Esophagus muscularis mucosa (tissue), 4 donors: ENCODE measurements at places on chromosomes 1 and 21. TPM values are rescaled to one million over a fixed set of nuclear protein-coding genes. Genes with fewer than 3 reads are reported as not detected.

DNA sequence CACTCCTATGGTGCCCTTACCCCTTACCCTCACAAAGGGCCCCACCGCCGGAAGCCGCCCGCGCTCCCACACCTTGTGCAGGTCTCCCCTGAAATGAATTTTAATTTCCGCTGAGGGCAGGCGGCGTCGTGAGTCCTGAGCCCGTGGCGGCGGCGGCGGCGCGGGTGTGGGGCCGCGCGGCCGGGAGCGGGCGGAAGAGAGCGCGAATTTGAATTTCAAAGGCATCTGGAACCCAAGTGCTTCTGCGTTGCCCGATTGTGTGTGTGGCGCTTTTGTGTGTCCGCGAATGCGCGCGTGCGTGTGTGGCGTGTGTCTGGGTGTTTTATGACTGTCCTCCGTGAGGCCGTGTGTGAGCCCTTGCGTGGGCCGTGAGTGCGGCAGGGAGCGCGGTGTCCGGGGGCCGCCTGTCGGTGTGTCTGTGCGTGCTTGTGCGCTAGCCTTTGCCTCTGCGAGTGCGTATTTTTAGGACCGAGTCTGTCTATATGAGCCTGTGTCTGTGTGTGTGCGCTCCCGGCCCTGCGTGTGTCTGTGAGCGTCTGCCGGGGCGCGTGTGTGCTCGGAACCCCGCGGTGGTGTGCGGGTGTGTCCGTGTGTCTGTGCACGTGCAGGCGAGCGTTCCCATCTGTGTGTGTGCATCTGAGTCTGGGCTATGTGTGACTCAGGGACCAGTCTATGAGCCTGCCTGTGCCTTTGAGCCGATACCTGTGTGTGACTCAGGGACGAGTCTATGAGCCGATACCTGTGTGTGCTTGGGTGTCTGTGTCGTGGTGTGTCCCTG, 7.9 kb upstream of the ADGRB2 start:
- DNase-seq = no peak

GRCh38 chr1:214840356-214840755, 237.4 kb downstream of the CENPF start:
- DNase-seq = no peak

DNA sequence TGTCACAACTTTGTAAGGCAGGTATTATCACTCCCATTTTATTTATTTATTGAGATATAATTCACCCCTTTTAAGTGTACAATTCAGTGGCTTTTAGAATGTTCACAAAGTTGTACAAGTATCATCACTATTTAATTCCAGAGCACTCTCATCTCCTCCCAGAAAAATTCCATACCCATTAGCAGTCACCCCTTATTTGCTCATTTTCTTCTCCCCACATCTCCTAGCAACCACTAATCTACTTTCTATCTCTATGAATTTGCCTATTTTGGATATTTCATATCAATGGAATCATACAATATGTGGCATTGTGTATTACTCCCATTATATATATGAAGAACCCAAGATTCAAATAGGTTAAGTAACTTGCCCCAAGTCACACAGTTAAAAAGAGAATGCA, 7.0 kb downstream of the DSTYK start:
- DNase-seq = no peak

DNA sequence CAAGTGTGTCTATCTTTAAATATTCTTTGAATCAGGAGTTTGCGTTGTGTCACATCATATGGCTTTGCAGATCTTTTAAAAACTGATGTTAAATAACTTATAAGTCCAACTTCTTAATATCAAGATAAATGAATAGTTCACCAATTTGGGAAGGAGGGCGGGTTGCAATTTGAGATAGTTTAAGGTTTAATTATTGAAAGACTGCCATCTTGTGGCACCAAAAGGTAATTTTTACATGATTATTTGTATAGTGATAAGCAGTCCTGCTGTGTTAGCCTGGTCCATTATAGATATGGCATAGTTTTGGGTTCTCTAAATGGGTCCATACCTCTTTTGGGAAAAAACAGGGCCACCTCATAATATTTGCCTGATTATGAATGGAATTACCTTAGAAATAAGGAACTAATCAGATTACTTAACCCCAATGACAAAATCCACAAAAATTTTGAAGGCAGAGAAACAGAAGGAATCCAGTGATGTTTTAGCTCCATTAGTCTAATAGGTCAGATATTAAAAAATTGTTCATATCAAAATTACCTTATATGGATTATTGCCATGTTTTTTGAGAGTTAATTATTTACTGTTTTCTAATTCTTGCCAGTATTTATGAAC, 64.3 kb downstream of the PRKAA2 start:
- DNase-seq = no peak

- DNase-seq = no peak
Measured at GRCh38 chr1:115790846-115791245, 22.3 kb upstream of the CASQ2 start.

The CD84 gene
- 5.8 TPM for total RNA-seq
